ENCODE measurements at places on chromosomes 1 and 21.

DNA sequence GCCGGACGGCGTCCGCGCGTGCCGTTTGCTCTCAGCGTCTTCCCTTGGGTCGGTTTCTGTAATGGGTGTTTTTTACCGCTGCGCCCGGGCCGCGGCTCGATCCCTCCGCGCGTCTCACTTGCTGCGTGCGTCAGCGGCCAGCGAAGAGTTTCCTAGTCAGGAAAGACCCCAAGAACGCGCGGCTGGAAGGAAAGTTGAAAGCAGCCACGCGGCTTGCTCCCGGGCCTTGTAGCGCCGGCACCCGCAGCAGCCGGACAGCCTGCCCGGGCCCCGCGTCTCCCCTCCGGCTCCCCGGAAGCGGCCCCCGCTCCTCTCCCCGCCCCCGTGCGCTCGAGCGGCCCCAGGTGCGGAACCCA, 159.8 kb downstream of the RUNX1 start:
- peak; percentile 46 for DNase-seq

DNA sequence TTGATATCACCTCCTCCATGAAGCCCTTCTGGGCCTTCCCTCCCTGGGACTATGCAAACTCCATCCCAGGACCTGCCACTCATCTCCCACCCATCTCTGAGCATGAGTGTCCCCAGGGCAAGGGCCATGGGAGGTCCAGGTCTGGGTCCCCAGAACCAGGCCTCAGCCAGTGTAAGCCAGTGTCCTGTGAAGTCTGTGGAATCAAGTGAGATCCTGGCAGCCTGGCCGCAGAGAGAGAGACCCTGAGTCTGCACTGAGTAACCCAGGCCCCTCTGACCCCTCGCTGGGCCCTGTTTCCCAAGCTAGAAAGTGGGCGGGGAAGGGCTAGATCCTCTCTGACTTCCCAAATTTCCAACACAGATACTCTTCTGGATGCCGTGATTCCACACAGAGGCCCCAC, 132.7 kb downstream of the DMRTB1 start:
- no peak for DNase-seq

DNA sequence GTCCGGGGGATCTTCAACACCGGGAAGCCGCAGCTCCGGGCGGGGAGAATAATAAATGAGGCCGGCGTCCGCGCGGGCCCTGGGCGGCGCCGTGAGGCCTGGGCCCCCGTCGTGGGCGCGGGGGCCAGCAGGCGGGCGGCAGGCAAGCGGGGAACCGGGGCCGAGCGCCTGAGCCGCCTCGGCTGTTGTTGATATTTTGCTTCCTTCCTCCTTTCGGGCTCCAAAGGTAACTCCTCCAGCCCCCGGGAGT, at the start of gene MEF2D:
Gene MEF2D (minus strand): TSS at position 233 of the 250 bp plus-strand sequence. CDS start 17,483 bp downstream, outside the sequence.
- DNase-seq: no peak

DNA sequence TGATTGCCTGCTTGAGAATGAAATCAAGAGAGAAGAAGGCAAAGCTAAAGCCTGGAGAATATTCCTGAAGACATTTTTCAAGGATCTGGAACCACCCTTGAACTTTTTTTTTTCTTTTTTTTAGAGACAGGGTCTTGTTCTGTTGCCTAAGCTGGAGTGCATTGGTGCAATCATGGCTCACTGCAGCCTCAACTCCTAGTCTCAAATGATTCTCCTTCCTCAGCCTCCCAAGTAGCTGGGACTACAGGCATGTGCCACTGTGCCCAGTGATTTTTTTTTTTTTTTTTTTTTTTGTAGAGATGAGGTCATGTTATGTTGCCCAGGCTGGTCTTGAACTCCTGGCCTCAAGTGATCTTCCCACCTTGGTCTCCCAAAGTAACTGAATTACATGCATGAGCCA, 22.2 kb upstream of the IRF2BP2 start:
- DNase-seq: no peak

GRCh38 chr1:223772771-223773160, 60.4 kb downstream of the CAPN2 start:
- DNase-seq: no peak

All from stimulated activated CD8-positive, alpha-beta memory T cell treated with anti-CD3 and anti-CD28 coated beads, Interleukin-4, amount 100 ng/mL, for 4 hours (primary cell).